ENCODE measurements at places on chromosomes 1 and 21. TPM values are rescaled to one million over a fixed set of nuclear protein-coding genes. Genes with fewer than 3 reads are reported as not detected.
A peak's percentile ranks its signal among the peaks of the same experiment; 100 is the strongest.

DNA sequence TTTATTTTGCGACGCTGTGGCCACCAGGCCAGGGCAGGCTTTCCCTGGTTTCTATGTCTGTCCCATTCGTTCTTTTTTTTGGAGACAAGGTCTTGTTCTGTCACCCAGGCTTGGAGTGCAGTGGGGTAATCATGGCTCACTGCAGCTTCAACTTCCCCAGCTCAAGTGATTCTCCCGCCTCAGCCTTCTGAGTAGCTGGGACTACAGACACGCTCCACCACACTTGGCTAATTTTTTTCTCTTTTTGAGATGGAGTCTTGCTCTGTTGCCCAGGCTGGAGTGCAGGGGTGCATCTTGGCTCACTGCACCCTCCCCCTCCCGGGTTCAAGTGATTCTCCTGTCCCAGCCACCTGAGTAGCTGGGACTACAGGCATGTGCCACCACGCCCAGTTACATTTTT is 43.4 kb upstream of the WNT4 start:
- DNase-seq = no peak

DNA sequence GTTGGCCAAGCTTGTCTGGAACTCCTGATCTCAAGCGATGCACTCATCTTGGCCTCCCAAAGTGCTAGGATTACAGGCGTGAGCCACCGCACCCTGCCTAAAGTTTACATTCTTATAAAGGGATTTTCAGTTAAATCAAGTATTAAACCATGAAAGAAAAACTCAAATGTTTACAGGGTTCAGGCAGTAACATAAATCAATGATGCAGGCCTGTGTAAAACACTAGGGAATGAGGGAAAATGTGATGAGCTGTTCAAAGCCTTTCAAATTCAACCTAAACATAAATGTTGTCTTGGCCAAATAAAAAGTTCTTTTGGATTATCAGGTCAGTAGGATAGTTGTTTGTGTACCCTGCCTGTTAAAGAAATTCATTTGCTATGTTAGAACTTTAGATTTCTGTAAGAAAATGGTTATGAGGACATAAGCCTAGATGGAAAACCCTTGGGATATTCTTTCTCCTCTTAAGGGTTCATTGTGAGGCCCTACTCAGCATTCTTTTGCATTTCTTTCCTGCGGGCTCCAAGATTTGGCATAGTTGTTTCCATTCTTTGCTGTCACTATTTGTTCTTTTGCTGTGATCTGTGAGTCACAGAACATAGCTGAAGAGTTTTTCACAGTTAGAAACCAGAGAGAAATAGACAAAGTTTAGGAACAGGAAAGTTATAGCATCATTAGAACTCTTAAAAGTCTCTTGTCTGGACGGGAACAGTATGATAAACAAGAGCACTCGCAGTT is 8.9 kb upstream of the ZRANB2 start:
- DNase-seq = no peak

DNA sequence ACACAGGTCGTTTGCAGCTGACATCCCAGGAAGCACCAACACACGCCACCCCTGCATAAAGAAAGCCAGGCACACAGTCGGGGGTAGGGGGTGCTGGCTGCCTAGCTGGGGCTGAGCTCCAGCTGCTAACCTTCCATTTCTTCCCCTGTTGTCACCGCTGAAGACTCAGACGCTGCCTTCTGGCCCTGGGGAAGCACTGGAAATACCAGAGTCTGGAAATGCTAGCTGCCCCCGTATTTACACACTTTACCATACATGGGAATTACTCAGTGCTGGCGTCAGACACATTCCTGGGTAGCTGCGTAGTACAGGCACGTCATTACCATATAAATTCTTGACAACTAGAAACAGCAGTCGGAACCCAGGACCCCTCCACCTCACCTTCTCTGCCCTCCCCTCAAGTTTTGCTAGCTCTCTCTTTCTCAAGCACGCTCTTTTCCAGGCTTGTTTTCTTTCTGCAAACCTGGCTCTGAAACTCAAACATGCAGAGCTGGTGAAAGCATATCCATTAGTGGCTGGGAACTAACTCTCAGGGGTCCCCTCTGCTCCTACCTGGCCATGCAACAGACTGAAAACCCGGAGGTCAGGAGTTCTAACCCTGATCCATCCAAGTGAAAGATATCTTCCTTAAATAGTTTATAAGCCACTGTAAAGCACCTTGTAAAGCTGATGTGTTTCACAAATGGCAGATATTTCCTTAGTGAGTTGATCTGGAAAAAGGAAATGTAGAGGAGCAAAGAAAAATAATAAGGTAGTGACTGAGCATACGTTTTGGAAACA is 3.3 kb downstream of the CSRP1 start:
- DNase-seq = peak; percentile 82

CCDC17 gene
- 1.2 TPM for polyA plus RNA-seq

AGPAT3 gene
- 73.5 TPM for polyA plus RNA-seq
